T-helper 9 cell (primary cell): ENCODE measurements at places on chromosomes 13 and 19.

GRCh38 chr13:79915114-79915811 lies 425.7 kb downstream of the SPRY2 start:
- DNase-seq, result no peak

- DNase-seq, result no peak
Measured at GRCh38 chr13:106528718-106529414, 6.6 kb downstream of the EFNB2 start.

- DNase-seq, result no peak
Measured at GRCh38 chr19:33458171-33458633, 63.4 kb downstream of the PEPD start.

GRCh38 chr13:27455331-27455855 lies 5.0 kb upstream of the MTIF3 start:
- DNase-seq, result no peak

- no peak for DNase-seq
Measured at GRCh38 chr13:107900775-107901174, 314.6 kb downstream of the LIG4 start.

DNA sequence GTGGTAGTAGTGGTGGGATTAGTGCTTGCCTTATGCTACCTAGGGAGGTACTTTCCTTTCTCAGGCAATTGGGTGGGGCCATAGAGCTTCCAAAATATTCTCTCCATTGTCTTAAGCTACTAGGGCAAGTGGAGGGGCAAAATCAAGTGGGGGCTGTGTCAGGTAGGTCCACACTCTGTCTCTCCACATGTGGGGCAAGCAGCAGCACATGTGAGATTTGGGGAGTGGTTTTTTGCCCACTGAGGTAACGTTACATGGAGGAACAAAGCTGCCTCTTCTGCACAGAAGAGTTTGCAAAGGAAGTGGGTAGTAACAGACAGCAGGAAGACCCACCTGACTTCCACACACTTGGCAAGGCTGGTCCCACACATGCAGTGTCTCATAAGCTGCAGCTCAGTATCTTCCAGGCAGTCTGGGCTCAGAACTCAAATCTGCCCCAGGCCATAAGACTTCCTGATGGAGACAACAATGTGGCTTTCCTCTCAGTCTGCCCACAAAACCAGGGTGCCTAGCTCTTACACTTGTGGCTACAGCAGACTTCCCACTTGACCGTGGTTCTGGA lies 1581.5 kb upstream of the PCDH20 start:
- no peak for DNase-seq

GRCh38 chr13:52361225-52361624 lies 44.7 kb downstream of the THSD1 start:
- no peak for DNase-seq

DNA sequence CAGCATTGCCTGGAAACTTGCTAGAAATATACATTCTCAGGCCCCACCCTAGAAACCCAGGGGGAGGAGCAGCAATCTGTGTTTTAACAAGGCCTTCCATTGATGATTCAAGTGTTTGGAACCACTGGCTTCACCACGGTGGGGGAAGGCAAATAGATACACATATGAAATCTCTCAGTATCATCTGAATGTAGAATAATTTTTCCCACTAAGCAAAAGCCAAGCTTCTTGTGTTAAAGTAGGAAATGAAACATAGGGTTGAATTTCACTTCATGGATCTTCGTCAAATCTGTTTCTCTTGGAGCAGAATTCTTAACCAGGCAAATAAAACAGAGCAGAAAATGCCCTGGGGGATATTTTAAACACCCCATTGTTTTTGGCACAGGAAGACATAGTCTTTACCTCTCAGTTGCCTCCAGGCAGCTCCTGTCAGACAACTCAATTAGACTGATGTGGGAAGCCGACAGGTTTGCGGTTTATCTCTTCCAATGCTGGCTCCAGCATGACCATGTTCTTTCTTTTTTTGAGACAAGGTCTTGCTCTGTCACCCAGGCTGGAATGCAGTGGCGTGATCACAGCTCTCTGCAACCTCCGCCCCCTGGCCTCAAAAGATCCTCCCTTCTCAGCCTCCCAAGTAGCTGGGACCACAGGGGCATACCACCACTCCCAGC lies 213.0 kb downstream of the FOXO1 start:
- DNase-seq, result no peak

DNA sequence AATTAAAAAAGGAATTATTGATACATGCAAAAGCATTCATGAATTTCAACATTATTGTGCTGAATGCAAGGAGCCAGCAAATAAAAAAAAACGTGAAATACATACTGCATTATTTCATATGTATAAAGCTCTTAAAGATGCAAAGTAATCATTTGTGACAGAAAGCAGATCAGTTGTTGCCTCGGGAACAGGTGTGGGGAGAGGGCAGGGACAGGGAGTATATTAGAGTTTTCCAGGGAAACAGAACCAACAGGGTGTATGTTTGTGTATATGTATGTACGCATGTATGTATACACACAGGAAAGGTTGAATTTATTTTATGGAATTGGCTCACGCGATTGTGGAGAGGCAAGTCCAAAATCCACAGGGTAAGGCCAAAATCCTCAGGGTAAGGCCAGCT lies 502.9 kb upstream of the ARGLU1 start:
- no peak for DNase-seq

DNA sequence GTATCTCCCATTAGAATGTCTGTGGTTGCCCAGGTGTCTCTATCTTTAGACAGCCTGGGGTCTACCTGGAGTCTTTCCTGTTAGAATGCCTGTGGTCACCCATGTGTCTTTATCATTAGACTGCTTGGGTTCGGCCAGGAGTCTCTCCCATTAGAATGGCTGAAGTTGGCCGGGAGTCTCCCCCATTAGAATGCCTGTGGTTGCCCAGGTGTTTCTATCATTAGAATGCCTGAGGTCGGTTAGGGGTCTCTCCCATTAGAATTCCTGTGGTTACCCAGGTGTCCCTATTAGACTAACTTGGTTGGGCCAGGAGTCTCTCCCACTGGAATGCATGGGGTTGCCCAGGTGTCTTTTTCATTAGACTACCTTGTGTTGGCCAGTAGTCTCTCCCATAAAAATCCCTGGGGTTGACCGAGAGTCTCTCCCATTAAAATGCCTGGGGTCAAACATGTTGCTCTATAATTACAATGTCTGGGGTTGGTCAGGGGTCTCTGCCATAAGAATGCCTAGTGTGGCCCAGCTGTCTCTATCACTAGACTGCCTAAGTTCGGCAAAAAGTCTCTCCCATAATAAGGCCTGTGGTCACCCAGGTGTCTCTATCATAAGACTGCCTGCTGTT lies 1448.7 kb downstream of the UQCRFS1 start:
- no peak for DNase-seq

GRCh38 chr13:60230593-60230992 lies 66.9 kb upstream of the DIAPH3 start:
- DNase-seq, result no peak

DNA sequence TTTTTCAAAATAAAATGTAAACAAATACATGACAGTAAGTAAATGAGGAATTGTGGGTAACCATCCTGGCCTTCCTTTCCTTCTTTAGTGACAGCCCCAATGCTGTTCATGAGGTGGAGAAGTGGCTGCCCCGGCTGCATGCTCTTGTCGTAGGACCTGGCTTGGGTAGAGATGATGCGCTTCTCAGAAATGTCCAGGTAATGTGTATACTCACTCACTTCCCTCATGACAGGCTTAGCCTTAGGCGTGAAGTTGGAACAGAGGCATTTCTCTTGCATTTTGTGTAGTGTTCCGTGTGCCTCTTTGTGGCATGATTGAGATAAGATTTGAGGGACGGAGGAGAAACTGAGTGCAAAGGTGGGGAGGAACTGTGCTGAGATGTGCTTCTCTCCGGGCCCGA lies 12.0 kb downstream of the NAXD start:
- DNase-seq, result no peak

DNA sequence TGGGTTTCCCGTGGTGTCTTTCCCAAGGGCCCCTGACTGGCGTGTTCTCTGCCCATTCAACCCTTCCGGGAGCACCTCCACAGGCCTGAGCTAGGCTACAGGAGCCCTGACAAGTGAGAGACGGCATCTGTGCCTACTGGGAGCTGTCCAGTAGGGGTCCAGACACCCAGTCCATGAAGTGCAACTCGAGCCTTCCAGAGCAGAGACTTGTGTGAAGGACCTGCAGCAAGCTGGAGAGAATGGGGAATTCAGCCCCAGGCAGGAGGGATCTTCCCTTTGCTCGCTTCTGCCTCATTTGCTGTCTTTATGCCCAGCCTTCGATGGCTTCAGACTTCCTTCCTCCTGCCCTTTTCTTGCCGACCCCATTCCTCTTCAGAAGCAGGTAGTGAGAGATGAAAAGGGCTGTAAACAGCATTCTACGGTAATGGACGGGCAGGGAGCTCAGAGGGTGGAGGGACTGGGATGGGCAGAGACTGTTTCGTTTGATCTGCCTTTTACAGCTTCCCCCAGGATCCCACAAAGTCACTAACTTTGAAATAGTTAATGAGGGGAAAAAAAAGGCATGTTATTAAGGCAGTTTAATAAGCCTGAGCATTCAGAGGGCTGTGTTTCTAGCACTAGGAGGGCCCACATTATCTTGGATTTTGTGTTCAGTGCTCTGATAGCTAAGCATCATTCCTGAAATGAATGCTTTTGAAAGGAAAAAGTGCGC lies 327.6 kb downstream of the FGF9 start:
- no peak for DNase-seq

DNA sequence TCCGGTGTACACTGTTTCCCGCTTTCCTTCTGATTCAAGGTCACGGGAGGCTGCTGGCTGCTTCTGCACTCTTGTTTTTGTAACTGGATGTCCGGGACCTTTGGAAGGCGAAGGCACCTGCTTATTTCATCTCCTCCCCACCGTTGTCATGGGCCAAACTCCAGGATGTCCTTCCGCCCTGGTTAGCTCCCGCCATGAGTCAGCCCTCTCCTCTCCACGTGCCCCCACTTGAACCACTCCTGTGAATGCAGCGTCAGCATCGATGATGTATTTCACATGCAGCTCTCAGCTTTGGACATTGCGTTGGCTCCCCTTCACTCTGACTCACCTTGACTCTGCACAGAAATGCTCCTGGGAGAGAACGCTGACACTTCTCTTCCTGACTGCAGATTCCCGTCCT lies 5.5 kb upstream of the GALP start:
- no peak for DNase-seq

GRCh38 chr19:13135068-13136062 lies 14.8 kb downstream of the STX10 start:
- DNase-seq, result no peak

DNA sequence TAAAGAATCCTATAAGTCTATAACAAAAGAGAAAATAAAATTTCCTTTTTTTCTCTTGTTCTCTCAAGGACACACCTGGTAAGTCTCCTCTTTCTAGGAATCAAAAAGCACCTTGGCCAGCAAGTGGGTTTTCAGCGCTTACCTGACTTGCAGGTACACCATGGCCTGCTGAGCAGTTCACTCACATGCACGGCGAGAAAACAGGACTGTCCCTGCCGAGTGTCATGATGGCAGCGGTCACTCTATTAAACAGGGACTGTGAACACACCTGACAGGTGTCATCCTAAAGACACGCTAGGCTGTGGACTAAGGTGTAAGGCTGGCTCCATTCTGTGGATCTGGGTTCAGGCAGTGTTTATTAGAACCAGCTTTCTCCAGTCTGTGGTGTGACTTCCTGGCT lies 170.2 kb downstream of the TEX29 start:
- DNase-seq, result no peak

DNA sequence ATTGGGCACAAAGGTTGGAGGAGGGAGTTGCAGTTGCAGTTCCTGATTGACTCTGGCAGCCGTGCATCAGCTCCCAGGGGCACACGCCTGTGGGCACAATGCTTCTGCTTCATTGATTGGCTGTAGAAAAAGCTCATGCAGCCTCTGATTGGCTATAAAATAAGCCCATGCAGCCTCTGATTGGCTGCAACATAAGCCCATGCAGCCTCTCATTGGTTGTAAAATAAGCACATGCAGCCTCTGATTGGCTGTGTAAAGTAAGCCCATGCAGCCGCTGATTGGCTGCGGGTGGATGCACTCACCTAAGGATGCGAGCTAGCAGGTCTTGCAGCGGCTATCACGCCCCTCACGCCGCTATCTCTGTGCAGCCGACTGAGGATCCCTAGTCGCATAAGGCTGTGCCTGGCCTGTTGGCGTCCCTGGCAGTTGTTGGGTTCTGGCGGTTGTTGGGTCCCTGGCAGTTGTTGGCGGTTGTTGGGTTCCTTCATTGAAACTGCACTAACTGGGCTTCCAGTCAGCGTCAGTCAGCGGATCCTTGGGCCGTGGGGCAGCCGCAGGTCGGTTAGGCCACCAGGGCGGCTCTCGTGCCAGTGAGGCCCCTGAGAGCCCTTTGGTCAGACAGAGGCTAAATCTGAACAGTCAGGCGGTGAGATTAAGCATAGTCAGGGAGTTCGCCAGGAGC lies at the start of gene SIGLECL1:
Gene SIGLECL1, plus strand, starts transcription at position 295 of the 682 bp plus-strand sequence. CDS start 12,993 bp downstream, outside the sequence.
- no peak for DNase-seq

DNA sequence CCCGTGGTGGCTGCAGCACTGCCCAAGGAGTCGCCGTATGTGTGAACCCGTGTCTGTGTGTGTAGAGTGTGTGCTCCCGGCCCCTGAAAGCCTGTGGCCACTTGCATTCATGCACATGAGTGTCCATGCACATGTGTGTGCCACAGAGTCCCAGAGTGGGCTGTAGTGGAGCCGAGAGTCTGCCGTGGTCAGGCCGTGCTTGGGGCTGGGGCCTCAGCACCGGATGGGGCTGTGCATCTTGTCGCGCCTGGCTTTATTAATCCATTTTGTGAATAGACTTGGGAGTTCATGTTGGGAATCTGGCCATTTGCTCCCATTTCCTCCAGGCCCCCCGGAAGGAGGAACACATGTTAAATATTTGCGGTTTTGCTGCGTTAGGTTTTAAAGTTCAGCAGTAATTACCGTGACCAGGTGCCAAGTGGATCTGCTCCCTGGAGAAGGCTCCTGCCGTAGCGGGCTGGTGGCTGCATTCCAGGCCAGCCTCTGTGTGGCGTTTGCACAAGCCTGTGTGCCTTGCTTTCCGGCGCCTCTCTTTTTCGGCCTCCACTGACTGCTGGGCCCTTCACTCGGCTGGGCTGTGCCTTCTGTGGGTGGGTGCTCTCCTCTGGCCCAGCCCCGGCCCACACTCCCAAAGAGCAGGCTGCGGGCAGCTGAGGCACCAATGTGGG lies 69.2 kb upstream of the KCTD15 start:
- no peak for DNase-seq

DNA sequence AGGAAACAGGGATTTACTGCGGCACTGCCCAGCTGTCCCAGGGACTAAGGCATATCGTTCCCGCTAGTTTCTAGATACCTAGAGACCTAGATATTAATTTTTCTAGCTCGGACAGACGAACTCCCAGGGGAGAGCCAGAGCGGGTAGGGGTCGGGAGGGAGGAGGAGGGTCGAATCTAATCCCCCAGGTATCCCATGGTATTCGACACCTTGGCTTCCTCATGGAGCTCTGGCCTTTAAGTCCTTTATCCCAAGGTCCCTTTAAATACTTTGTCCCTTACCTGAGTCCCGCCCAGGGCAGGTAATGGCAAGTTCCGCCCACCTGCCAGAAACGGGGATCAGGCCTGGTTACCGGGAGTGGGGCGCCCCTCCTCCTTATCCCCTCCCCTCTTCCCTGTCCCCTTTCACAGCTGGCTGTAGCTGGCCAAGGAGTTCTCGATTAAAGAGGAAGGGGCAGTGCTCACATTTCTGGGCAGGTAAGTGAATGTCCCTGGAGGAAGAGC lies at the start of gene PRRG2:
Gene PRRG2, plus strand, starts transcription at position 310 of the 502 bp plus-strand sequence. CDS start 1,904 bp downstream, outside the sequence.
- DNase-seq, result no peak

GRCh38 chr19:40091205-40092129 lies 724 bp upstream of the ZNF780A start:
- DNase-seq, result no peak
